ENCODE measurements at places on chromosomes 12 and 14.

DNA sequence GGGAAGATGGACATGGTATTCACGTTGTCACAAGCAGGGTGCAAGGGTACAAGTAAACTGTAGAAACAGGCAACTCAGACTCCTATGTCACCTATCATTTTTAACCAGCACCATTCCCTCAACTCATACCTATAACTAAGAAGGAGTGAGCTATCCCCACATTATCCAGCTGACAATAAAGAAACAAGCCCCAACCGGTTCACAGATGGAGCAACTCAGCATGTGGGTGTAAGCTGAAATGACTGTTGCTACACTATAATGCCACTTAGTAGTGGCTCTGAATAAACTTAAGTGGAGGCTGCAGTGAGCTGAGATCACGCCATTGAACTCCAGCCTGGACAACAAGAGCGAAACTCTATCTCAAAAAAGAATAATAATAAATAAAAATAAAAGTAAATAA lies 829.5 kb upstream of the MDGA2 start:
- DNase-seq = no peak

DNA sequence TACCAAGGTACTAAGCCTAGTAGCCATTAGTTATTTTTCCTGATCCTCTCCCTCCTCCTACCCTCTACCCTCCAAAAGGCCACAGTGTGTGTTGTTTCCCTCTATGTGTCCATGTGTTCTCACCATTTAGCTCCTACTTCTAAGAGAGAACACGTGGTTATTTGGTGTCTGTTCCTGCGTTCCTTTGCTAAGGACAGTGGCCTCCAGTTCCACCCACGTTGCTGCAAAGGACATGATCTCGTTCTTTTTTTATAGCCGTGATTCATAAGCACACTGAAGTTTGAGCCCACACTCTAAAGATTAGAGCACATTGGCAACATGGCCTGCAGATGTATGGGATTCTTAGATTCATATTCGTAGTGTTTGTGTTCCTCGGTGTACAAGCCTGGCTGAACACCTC lies 8.1 kb upstream of the STX2 start:
- no peak for DNase-seq

GRCh38 chr12:121893961-121894460 lies 5.4 kb downstream of the PSMD9 start:
- DNase-seq = no peak

- no peak for DNase-seq
These were observed 413 bp upstream of the TUBA1C start for GRCh38 chr12:49264466-49264872.

GRCh38 chr14:68948686-68949600 lies 30.2 kb downstream of the ACTN1 start:
- no peak for DNase-seq

GRCh38 chr12:68465227-68465626 lies 133.1 kb upstream of the MDM1 start:
- no peak for DNase-seq

DNA sequence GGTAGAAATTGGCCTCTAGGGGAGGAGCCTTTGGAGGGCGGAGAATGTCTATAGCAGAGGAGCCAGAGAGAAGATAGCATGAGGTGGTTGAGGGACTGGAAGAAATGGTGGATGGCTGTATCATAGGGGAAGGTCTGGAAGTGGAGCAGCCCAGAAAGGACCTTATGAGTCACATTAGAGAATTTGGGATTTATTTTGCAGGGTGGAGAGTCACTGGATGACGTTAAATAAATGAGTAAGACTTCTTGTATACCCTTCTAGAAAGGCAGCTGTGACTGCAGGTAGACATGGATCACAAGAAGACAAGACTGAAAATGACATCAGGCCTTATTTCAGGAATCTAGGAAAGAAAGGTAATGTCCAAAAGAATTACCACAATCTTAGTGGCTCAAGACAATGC lies 208.2 kb upstream of the TMTC1 start:
- DNase-seq = no peak

DNA sequence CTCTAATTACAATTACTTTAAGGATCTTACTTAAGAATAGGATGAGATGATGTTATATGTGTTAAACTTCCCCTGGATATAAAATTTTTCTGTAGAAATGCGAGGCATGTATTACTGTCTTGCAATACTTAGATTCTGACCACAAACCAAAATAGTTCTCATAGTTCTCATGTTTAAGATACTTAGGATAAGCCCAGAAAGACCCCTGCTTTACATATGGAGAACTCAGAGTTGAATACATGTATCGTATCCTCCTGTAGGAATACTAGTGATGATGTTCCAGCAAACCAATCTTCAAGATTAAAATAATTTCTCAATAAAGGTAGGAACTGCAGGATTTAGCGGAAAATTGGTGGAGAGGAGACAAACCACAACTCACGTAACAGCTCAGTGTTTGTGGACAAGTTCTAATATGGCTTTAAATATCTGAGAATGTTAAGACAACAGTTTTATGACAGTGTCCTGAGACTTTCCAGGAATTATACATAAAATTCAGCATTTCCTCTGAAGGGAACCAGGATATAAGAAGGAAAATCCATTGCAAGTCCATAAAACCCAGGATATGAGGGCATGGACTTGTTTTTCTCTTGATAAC lies 114.7 kb upstream of the CRY1 start:
- no peak for DNase-seq

DNA sequence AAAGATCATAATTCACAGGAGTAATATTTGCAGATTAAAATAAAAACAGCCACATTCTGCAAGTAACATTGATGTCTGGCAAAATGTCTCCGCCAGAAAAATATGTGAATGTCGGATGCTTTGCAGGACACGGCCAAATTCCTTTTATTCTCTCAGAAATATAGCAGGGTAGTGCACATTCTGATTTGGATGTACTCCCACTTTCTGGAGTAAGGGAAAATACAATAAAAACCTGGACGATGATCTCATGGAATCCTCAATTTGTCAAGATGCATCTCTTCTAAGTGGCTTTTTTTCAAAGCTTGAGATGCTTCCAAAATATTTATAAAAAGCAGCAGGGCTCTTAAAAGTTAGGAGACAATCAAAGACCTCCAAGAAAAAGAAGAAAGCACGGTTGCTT lies 133.3 kb downstream of the TBX5 start:
- no peak for DNase-seq

DNA sequence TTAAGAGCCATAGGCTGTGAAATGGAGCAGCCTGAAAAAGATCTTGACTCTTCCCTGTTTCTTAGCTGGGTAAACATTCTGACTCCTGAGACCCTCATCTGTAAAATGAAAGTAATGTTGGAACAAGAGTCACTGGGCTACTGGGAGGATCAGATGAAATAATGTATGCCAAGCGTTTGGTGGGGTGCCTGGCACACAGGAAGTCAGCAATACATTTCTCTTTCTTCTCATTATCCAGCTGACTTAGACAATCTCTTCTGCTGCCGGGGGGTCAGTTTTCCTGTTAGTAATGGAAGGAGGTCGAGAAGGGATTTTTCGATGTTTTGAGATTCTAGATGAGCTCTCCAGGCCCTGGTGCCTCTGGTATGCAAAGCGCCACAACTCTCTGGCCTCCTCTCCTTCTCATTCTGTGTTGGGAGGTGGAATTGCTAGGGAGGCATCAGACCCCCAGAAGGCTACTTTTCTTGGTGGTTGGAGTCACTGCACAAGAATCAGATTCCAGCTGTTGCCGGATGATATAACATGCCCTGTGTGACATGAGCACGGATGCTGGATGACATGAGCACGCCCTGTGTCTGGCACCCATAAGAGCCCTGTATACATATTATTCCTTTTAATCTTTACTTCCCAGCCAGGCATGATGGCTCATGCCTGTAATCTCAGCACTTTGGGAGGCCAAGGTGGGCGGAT lies 4.3 kb downstream of the OASL start:
- no peak for DNase-seq

GRCh38 chr12:48002773-48003218 lies 1.5 kb downstream of the COL2A1 start:
- no peak for DNase-seq

GRCh38 chr14:102927878-102928411 lies 5.5 kb downstream of the AMN start:
- DNase-seq = no peak

DNA sequence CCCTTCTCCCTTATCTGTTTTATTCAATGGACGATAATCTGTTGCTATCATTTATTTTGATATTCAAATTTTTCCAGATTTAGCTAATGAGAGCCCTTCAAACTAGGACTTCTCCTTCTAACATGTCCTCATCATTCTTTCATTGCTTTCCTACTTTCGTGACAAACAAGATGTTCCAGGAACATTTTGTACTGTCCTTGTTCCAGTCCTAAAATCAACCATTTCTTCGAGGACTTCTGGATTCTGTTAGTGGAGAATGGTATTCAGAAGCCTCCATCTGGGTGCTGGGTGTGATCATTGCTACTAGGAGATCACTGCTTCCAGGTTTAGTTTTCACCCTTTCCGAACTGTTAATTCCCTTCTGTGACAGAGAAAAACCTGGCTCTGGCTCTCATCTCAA lies 29.5 kb upstream of the FBXO34 start:
- DNase-seq = no peak

DNA sequence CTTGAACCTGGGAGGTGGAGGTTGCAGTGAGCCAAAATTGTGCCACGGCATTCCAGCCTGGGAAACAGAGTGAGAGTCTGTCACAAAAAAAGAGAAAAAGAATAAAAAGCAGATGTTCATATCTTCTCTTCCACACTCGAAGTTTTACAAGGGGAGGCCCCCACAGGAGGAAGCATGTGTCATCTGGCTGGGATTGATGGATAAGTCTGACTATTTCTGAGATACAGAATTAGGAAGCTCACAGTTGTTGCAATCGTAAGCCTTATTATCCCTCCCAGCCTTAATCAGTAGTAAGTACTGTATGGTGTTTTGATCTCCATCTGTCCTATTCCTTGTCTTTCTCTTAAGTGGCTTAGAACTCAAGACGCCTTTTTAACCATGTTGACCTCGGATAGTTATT lies 31.9 kb upstream of the RASSF8 start:
- DNase-seq = no peak

- DNase-seq = no peak
These were observed 103.5 kb downstream of the FGD4 start for GRCh38 chr12:32502693-32503502.

DNA sequence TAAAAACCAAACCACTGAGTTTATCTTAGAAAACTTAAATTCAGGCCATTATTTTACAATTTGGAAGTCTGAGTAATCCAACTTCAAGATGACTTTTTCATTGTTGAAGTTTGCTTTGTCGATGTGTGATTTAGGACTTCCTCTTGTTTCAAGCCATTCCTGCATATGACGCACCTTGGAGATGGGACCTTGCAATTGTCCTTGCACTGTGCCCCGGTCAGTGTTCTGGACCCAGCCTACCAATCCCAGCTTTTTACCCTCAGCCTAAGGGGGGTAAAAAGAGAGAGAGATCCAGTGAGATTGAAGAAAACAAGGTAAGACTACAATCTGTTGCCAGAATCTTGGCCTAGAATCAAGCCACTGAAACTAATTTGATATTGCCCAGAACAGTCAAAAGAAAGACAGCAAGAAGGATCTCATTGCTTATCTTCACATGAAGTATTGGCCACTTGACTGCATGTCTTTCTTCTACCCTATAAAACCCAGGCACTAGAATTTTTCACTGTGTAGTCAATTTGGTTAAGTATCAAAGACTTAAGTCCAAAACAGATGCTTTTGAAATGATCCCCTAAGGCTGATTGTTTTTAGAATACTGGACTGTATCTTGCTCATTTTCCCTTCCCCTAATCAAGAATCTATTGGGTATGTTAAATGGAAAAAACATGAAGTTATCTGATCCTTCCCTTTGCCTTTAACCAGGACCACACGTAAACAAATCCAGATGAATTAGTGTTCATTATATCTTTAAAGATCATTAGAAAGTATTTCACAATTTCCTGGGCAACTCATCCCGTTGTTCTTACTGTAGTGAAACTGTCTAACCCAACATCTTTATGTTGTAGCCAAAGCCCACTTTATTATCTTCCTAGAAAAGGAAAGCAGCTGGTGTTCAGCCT lies 2.4 kb upstream of the MLH3 start:
- no peak for DNase-seq

GRCh38 chr14:96874127-96874526 lies 76.9 kb downstream of the VRK1 start:
- DNase-seq = no peak

DNA sequence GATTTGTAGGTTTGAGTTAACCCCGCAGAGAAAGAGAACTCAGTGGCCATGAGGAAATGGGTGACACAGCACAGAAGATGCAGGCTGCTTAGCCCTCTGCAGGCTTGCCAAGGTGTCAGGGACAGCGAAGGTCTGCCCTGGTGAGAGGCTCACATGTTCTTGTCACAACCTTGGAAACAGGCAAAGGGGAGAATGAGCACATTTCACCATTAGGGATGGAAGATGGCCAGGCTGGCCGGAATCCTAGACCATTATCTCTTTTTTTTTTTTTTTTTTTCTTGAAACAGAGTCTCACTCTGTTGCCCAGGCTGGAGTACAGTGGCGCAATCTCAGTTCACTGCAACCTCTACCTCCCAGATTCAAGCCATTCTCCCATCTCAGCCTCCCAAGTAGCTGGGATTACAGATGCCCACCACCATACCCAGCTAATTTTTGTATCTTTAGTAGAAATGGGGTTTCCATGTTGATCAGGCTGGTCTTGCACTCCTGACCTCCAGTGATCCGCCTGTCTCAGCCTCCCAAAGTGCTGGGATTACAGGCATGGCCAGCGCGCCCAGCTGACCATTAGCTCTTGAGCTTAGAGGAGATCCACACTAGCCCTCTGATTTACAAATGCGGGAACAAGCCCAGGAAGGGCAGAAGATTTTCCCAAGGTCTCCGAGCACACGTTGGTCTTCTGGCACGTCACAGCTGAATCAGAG lies 34.6 kb downstream of the LTBP2 start:
- no peak for DNase-seq

GRCh38 chr14:75230140-75230792 lies 48.4 kb upstream of the FOS start:
- DNase-seq = peak; percentile 10

DNA sequence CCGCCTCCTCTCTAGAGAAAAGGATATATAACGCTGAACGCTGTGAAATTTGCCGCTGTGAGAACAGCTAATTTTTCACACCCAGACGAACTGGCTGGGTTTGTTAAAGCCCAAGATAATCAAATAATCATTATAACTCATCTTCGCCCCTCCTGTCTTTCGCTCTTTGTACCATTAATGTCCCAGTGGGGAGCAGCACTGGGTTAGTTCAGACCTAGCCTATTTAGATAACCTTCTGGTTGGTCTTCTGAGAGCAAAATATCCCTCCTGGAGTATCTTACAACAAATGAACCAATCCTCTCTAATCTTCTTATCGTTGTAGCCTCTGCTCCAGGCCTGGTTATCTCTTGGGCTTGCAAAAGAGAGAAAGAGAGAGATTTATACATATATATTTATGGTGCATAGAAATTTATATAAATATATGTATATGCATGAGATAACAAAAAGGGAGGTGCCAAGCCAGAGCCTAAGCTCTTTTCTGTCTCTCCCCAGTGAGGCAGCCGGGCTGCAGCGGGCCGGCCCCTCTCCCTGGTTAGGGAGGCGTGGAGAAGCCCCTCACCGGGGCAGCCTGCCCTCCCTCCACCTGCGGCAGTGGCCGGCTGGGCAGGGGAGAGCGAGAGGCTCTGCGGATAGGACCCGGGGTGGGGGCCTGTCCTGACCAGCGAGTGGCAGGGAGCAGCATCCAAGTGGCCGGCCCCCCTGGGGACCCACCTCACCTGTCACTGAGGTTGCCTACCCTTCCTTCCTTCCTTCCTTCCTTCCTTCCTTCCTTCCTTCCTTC lies 202.0 kb upstream of the LHX5 start:
- DNase-seq = no peak

GRCh38 chr14:79274641-79275291 lies 936.5 kb downstream of the DIO2 start:
- no peak for DNase-seq

GRCh38 chr12:68844318-68844745 lies 36.4 kb downstream of the MDM2 start:
- no peak for DNase-seq

GRCh38 chr12:45913631-45914030 lies 76.7 kb downstream of the SCAF11 start:
- no peak for DNase-seq
